Fibroblast of skin of right biceps (primary cell): ENCODE measurements at places on chromosomes 16 and 17.

DNA sequence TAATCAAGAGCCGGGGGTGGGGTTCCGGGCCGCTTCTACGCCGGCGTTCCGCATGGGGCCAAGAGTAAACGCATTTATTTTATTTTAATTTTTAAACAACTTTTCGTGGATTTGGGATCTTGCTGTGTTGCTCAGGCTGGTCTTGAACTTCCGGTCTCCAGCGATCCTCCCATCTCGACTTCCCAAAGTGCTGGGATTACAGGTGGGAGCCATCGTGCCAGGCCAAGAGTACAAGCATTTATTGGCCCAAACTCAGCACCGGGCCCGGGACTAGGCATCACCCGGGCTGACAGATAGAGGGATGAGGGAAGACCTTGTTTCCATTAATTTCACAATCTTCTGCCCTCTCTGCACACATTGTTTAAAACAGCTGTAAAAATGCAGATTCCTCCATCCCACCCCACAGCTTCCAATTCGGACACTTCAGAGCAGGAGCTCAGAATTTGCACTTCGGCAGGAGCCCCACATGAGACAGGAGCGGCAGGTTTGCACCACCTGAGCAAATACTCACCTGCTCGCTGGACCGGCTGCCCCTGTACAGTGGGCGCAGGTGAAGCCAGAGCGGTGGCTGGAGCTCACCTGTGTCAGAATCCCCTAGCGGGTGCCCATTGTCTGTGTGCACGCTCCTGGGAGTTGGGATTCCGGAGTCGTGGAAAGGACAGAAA, 663 bp upstream of the GINS2 start:
- no peak for DNase-seq

GRCh38 chr17:51103050-51103449, 17.6 kb downstream of the SPAG9 start:
- no peak for DNase-seq

DNA sequence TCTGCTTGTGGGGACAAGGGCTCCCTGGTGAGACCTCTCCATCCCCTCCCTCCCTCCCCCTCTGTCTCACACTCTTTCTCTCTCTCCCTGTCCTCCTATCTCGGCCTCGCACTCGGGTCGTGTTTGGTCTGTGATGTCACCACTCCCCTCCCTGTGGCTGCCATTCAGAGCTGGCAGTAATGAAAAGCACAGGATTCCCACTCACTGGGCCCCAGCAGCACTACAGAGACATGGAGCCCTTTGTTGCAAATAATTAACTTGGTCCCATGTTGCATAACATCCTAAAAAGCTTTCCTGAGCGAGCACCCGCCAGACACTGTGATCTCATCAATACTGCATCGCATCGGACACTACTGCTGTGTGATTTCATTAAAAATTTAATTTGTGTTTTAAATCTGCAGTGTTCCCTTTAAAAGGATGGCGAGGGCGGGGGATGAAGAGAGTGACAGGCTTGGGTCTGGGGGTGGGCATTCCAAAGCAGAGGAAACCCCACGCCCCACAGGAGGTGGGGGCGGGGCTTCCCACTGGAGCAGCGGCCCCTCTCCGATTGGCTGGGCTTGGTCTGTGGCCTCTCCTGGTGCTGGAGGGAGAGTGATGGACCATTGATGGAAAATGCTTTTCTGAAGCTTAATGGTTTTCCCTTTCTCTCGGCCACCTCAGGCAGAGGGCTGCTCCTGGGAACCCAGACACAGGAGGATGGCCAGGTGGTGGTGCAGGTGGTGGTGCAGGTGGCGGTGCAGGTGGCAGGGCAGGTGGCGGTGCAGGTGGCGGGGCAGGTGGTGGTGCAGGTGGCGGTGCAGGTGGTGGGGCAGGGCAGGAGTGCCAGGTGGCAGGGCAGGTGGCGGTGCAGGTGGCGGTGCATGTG, 15.3 kb upstream of the NPTX1 start:
- no peak for DNase-seq

GRCh38 chr16:89764711-89765201, 43.4 kb downstream of the ZNF276 start:
- no peak for DNase-seq
